ACHN (cell line): ENCODE measurements at places on chromosomes 11 and 22.

- no peak for DNase-seq
These were observed 21.4 kb upstream of the RASL10A start for GRCh38 chr22:29336751-29337490.

- no peak for DNase-seq
These were observed 21.4 kb downstream of the CD6 start for GRCh38 chr11:60992842-60993409.

- DNase-seq, result peak; percentile 30
These were observed 438 bp downstream of the ZW10 start for GRCh38 chr11:113773092-113773415.

GRCh38 chr11:126163074-126163700 is 48.3 kb downstream of the RPUSD4 start:
- DNase-seq, result peak; percentile 71

DNA sequence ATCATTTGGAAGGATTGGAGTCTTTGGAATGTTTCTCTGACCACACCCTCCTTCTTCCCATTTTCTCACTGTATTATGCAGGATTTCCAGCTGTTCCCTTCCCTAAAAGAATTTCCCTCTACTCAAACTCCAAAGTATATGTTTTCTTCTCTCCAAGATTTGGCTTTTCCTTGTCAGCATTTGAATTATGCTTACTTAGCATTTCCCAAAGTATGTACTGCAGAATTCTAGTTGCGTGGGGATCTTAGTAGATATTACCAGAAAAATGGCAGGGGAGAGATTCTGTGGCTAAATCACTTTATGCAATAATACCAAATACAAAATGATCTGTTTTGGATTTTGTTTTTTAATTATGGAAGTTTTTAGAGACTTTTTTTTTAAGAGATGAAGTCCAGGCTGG is 142.3 kb downstream of the OR4C45 start:
- DNase-seq, result no peak

- no peak for DNase-seq
These were observed 39.1 kb upstream of the LYVE1 start for GRCh38 chr11:10607462-10608132.

DNA sequence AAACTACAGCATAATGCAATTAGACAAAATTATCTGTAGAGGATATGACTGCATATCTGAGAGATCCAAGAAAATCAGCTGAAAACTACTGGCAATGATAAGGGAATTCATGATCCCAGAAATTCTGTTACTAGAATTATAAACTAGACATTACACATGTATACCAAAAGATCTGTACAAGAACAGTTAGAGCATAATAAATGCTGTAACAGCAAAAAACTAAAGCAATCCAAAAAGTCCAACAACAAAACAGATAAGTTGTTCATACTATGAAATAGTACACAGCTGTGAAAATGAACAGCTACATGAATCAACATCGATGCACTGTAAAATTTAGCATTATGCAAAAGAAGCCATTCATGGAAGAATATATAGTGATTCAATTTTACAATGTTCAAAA is 6.0 kb downstream of the ZNF214 start:
- no peak for DNase-seq

DNA sequence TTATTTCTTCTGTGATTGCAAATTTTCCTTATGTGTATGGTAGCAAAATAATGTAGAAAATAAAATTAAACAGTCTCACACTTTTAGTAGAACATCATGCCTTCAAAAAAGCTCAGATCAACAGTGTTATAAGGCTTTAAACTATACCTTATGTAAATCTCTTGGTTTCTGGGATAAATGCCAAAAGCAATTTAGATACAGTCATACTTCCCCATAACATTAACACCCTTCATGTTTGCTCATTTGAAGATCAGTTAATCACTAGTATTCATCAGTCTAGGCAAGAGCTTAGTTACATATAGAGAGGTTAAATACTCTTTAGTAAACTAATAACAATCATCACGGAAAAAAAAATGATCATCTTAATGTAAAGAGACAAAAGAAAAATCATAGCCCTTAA is 421.8 kb upstream of the ANO3 start:
- no peak for DNase-seq

- no peak for DNase-seq
These were observed 17.1 kb downstream of the OR2AT4 start for GRCh38 chr11:75079546-75079945.

DNA sequence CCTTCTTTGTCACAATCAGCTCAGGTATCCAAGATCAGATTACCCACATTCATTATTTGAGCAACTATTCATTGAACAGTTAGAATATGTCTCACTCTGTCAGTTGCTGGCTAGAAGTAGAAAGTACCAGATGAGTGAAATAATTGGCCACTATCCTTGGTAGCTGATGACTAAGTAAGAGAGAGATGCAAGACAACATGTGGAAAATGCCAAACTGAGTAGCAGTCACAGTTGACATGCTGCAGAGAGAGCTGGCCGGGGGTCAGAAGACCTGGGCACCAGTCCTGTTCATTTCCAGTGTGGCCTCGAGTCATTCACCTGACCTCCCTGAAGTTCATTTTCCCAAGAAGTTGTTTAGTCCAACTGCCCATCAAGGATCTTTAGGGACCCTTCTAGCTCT is 22.5 kb upstream of the SMIM35 start:
- DNase-seq, result no peak

DNA sequence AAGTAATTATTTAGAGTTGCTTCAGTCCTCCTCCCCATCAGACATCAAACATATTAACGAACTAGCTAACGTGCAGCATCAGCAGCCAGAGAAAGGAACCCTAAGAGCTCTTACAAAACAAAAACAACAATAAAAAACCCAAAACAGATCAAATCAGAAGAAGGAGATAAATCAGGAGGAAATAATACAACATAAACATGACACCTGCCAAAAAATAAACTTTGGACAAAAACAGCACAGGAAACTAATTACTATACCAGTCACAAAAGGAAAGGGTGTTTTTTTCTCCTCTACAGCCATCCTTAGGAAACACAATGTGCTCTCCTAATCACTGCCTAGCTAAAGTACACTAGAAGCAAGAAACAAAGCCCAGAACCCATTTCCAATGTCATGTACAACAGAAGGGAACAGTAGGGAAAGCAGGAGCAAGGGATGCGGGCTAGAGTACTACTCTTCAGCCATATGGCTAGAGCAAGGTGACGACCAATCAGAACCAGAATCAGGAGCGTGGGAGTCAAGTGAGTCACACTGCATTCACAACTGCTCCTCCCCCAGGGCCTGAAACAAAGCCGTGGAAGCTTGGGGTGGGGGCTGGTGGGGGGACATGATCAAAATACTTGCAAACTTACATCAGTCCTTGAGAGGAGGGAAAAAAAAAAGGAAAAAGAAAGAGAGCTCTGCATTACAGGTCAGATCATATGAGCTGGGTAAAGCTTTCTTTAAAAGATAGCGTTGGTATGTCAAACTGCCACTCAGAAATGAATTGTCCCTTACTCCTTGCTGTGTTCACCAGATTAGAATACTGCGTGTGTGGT is 60.4 kb downstream of the LARGE2 start:
- peak; percentile 37 for DNase-seq

- no peak for DNase-seq
These were observed 25.8 kb upstream of the SLC22A12 start for GRCh38 chr11:64564947-64565889.

DNA sequence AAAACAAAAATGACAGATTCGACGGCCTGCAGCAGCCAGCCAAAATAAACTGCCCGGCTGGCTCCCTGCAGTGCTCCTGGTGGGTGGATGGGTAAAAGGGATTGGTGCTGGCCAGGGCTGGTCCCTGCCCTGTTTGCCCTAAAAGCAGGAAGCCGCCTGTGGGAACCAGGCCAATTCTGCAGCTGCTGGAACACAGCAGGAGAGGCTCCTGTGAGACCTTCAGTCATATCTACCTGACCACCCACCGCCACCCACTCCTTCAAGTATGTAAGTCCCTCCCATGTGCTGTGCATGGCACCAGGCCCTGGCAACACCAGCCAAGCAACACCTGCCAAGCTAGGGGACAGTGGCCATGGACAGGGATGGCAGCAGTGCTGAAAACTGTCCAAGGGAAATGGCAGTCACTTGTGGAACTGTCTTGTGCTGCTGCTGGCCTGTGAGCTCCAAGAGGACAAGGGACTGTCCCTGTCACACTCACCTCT is 48.7 kb upstream of the ARFGAP3 start:
- DNase-seq, result no peak

GRCh38 chr11:119474682-119475596 is 52.0 kb upstream of the THY1 start:
- DNase-seq, result peak; percentile 62

DNA sequence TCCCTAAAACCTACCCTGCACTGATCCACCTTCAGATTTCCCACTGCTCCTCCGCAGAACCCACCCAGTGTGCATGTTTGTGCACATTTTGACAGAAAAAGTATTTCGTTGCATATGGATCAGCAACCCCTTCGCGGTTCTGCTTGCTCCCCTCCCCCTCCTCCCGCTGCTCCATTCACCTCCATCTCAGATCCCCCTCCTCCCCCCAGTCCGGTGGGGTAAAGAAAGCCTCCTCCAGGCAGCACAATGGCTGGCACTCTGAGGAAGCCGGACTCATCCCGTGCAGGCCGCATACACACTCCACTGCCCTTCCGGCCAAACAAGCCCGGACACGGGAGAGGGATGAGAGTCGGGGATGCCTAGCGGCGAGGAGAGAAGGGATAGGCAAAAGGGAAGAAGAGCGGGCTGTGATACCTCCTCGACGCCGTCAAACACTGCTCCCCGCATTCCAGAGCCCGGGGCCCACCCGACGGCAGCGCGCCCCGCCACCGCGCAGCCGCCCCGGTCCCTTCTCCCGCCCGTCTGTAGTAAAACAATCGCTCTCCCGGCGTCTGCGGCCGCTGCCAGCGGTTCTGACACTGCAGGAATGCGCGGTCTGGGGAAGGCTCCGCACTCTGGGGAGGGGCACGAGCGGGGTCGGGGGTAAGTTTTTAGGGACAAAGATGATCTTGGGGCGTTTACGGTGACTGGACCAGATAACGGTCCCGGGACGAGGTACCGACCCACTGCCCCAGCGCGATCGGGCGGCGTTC is 915 bp downstream of the FEZ1 start:
- DNase-seq, result no peak

DNA sequence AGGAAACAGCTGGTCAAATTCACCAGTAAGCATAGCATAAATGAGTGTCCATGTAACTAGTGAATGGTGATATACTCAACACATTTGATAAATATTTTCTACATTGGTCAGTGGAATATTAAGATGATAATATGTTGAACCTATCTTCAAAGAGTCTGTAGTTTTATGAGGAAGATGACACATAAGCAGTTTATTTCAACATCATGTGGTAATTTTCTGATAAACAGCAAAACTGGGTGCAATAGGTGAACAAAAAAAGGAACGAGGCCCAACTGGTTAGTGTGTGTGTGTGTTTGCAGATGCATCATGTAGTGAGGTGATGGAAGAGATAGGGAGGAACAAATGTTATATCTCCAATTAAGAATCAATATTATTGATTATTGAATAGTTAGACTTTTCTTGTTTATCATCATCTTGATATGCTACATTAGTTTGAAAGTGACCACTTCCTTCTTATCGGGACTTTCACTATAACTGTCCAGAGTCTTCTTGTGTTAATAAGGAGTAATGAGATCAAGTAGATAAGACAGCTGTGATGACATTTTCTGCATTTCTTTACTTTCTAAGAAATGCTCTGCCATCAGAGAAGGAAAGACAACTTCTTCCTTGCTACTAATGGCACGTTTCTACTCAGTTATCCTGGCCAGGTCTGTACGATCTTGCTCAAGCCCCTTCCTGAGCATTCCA is 270.7 kb downstream of the ETS1 start:
- no peak for DNase-seq
